Stimulated activated CD4-positive, alpha-beta T cell treated with anti-CD3 and anti-CD28 coated beads, Interleukin-1b, Interleukin-23, amount 100 ng/mL, for 24 hours (primary cell): ENCODE measurements at places on chromosomes 6 and 20.

GRCh38 chr6:68317366-68317765 is 317.7 kb upstream of the ADGRB3 start:
- no peak for DNase-seq

DNA sequence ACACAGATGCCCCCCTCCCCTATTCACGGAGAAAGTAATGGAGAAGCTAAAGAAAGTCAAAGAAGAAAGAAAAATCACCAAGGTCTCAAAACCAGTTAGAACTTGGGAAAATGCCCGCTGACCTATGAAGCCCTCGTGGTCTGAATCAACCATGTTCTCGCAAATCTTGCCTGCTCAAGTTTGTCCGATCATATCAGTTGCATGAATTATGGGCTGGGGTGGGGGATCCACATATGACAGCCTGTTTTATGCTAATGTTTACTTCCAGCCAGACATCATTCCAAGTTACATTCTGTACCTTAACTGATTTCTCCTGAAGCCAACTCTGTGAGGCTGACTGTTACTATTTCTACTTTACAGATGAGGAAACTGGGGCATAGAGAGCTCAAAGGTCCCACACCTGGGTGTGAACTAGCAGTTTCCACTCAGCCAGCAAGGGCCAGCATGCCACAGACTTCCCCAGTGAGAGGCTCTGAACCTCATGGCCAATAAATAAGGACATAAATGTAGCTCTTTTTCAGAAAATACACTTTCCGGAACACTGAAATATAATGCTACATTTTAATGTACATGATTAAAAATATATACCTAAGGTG is 2.1 kb downstream of the RNASET2 start:
- DNase-seq = no peak

- no peak for DNase-seq
These were observed 535 bp upstream of the ABCF1 start for GRCh38 chr6:30570740-30571074.

DNA sequence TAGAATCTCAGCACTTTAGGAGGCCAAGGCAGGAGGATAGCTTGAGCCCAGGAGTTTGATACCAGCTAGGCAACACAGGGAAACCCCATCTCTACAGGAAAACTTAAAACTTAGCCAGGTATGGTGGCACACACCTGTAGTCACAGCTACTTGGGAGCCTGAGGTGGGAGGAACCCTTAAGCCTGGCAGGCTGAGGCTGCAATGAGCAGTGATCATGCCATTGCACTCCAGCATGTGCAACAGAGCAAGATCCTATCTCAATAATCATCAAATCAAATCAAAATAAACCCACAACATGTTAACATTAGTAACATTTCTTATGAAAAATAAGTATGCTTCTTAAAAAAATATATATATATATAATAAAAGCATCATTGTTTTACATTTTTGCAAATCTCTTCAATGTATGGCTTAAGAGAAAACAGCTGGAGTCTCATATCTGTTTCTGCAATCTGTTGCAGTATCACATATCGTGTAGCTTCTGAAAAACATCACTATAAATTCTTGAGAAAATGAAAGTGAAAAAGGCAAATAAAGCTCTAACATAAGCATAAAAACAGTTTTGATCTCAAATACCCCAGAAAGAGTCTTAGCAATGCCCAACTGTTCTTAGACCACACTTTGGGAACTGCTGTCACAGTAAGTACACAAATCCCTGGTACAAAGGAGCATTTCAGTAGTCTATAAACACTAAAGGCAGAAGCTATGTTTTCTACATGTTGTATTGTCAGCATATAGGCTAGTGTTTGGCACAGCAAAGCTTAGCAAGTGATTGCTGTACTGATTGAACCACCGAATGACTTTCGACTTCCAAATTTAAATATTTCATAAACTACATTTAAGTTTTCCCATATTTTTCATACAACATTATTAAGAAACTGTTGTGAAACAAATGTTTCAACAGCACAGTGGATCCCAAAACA is 8.0 kb downstream of the MMUT start:
- no peak for DNase-seq

DNA sequence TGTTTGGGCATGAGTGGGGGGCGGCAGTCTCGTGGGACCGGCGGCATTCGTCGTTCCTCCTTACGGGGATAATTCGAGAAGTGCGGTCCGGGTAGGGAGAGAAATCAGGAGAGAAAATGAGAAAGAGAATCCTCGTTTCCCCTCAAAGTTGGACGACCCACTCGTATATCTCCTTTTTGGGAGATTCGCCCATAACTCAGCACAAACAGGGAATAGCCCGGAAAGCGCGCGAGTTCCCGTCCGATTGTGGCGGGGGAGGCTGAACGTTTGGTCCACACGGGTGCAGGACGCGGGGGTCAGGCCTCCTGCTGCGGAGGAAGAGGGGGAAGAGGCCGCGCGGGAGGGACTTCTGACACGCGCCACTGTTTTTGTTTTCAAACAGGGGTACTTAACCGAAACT is 42.4 kb downstream of the POPDC3 start:
- DNase-seq = no peak

DNA sequence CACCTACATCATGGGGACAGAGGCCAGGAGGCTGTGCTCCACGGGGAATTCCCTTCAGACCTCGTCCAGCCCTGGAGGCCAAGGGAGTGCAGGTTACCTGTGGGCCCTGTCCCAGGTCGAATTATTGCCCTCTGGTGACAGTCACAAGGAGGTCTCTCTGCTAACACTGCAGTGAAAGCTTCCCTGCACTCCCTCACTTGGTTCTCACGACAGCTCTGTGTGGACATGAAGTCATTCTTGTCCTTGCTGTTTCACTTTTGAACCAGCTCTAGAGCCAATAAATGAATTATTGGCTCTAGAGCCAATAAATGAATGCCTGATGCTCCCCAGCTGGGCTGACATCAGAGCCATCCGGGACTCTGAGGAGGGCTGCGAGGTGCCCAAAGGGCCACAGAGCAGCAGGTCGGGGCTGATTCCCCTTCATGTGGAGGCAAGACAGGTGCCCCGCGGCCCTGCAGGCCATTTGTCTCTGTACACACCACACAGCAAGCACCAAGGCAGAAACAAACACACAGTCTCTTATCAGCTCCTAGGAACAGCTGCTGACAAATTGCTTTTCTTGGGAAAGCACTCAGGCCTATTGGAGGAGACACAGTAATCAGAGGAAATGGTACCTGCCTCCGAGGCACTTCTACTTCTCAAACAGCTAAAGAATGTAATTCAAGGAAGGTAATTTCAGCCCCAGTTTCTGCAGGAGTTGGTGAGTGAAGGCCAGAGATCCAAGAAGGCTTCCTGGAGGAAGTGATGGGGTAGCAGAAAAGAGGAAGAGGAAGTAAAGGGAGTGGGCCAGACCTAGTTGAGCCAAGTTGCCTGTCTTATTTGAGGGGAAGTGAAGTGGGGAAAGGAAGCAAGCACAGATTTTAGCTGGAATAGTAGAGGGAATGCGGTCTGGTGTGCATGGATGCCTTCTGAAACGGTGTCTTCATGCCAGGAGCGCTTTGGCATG is 27.5 kb upstream of the TBXT start:
- DNase-seq = no peak

GRCh38 chr20:37327748-37328147 is 18.2 kb upstream of the SRC start:
- DNase-seq = no peak

DNA sequence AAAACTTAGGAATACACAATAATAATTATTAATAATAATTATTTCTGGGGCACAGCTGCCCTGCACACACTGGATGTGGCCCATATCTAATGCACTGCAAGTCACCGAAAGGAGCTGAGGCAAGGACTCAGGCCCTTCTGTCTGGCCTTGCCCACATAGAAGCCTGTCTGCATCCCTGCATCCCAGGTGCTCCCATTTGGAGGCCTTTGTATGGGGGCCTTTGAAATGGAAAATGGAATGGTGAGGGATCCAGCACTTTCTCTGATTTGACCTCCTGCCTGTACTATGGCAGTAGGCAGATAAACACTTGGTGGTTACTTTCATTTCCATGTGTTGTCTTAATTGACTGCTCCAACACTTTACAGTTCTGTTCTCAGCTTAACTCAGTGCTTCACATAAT is 75.7 kb upstream of the PTCHD4 start:
- no peak for DNase-seq

- no peak for DNase-seq
These were observed 245.9 kb downstream of the EYS start for GRCh38 chr6:65461121-65461520.

GRCh38 chr6:128323011-128323410 is 197.4 kb downstream of the PTPRK start:
- DNase-seq = no peak

DNA sequence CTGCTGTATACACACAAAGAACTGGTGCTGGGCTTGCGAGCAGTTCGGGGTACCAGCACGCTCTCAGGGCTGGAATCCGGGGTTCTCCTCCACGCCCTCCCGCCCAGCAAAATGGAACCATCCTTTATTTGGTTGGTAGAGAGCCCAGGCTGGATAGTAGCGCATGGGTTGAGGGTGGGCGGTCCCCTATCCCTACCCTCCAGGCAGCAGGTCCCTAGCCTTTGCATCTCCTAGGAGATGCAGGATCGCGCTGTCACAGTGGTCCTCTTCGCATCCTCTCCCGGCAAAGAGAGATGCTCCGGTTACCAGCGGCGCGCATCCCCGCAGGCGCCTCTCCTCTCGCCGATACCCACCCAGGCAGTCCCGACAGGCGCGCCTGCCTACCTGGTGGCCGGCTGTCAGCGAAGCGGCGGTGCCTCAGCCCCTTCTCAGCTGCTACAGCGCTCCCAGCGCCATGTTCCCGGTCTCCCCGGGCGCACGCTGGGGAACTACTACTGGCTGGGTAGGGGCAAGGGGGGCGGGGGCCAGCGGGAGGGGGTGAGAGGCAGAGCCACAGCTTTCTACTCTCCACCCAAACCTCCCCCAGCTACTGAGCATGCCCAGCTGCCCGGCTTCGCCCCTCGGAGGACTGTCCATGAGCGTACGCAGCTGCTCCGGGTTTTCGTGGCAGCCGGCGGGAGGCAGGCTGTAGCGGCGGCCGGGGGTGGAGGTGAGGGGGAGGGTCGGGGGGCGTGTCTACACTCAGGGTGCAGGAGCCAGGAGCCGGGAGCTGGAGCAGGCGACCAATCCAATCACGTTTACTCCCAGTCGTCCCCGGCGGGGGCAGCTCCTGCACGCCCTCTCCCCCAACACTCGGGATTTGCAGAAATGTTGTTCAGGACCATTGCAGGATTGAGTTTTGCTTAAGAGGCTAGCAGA is at the start of gene PAK5:
TSS of gene PAK5 (minus strand) at position 699 of the 918 bp plus-strand sequence. CDS start 194,748 bp downstream, outside the sequence.
- DNase-seq = no peak

- no peak for DNase-seq
These were observed 859 bp upstream of the CLPS start for GRCh38 chr6:35797837-35798526.

DNA sequence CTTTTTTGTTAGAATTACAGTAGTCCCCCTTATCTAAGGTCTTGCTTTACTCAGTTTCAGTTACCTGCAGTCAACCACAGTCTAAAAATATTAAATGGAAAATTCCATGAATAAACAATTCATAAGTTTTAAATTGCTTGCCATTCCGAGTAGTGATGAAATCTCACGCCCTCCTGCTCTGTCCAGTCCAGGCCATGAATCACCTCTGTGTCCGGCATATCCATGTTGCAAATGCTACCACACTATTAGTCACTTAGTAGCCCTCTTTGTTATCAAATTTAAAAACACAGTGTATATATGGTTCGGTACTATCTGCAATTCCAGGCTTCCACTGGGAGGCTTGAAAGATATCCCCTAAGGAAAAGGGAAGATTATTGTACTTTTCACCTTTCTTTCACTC is 164.6 kb upstream of the FAM83B start:
- no peak for DNase-seq

GRCh38 chr6:46023216-46023915 is 7.7 kb upstream of the CLIC5 start:
- no peak for DNase-seq

DNA sequence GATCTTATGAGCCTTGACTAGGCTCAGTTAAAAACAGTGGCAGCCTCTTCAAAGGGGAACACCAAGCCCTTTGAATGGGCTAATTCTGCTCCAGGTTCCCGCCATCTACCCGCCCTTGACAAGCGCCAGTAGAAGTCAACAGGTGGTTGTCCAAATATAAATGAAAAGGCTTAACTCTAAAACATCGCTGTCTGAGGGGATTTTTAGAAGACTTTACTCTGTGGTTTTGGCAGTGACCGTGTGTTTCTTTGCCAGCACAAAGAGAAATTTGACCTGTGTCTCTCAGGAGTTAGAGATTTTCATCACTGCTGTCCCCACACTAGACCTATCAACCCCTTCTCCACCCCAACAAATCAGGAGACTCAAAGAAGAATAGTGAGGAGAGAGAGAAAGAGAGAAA is 19.8 kb upstream of the SIM1 start:
- no peak for DNase-seq

GRCh38 chr6:157029980-157030690 is 253.0 kb downstream of the ARID1B start:
- DNase-seq = no peak

DNA sequence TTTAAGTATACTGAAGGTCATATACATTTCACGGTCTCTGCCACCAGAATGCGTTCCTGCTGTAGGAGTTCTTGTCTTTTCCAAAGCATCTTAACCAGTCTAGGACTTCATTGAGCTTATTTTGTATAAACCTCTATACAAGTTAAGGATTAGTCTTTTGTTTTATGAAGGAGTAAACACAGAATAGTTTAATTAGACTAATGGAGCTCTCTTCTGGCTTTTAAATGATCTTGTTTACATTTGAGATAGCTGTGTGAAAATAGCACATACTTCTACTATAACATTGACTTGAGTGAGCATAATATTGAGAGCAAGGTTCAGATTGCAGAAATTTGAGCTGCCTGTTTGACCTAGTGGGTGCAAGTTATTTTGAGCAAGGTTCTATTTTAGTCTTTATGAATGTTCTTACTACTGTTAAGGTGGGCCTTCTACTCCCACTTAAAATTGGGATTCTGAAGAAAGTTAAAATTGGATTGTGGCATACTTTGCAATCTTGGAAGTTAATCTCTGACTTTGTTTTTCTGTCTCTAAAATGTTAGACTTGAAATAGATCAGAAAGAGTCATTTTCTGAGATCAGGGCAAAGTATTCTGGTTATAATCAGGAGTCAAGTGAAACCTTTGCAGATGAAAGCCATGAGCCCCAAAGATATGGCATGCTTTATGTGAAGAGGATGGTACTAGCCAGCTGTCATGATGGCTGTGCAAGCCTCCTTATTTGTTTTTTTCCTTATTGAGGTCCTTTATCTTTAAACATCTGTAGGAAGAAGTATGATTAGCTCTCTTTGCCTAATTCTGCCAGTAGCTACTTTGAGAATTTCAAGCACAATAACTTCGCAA is 41.8 kb downstream of the RPRD1B start:
- DNase-seq = no peak

DNA sequence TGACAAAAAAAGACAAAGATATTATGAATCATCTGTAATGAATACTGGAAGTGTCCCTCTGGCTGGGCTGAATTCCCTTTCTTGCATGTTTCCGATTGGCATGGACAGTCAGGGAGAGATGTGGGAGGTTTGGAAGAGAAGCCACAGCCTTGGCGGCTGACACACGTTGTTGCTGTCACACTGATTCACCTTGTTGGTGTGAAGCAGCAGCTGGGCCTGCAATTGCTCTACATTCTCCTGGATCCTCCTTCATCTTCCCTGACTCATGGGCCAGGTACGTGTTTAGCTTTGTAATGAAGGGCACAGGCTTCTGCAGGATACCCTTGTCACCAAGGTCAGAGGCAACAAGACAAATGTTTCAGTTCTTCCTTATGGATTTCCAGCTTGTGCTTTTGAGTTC is 13.4 kb upstream of the SMIM8 start:
- DNase-seq = no peak

- no peak for DNase-seq
These were observed 201.9 kb downstream of the MOXD1 start for GRCh38 chr6:132199343-132199742.

- no peak for DNase-seq
These were observed 4.4 kb downstream of the PARD6B start for GRCh38 chr20:50735813-50736212.

- no peak for DNase-seq
These were observed 296.2 kb downstream of the RIMS1 start for GRCh38 chr6:72182337-72183246.
